HT1080 (cell line): ENCODE measurements at places on chromosomes 6 and 20.
A peak's percentile ranks its signal among the peaks of the same experiment; 100 is the strongest.

DNA sequence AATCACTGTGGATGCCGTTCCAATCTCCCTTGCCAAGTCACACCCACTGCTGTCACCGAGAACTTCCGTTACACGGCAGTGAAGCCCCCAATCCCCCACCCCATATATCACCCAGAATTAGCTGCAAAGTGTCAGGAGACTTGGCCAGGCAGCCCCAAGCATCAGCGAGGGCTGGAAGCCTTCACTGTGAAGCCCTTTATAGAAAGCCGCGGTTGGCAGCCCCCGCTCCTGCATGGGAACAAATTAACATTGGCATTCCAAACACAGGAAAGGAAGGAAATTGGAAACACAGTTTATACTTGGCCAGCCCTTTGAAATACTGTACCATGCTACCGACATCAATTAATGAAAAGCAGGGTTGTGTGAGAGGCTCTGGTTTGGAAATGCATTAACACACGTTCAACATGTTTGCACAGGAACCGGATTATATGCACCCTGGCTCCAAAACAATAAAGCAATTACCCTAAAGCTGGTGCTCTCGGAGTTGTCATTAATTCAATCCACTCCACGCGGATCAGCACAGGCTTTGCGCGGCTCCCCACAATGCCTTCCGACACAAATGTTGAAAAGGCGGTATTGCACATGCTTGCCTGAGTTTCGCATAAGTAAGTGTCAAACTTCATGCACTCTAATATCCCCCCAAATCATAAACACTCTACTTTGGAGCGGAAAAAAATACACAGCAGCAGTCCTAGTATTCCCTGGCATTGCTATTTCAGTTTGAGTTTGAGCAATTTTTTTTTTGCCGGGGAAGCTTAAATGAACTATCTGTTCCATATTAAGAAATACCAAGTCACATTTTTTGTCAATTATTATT, 7.1 kb downstream of the BMP7 start:
- DNase-seq: no peak

DNA sequence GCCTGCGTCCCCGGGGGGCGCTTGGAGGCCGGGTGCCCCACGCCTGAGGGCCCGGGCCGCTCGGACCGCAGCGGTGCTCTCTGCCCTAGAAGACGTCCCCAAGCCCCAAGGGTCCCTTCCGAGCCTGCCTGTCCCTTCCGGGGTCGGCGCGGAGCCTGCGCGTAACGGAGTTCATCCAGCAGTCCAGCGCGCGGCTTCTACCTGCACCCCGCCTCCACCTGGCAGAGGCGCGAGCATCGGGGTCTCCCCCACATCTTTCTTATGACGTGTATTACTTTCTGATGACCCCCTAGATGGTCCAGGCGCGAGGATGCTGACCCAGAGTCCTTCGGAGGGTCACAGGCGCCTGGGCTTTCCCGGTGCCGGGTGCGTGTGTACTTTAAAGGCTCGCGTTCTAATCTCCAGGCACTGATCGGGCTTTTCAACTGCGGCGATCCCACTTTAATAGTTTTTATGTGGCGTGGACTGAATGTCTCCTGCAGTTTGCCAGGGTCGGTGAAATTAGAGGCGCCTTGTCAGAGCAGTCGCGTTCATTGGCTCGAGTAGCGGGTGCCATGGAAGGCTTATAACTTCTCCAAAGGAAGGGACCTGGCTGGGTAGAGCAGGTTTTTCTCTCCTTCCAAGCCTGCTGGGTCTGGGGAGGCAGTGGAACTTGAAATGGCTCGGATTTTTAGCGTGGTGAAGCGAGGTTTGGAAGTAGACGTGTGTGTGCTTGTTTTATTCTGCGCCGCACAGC, 912 bp downstream of the EYA4 start:
- peak; percentile 40 for DNase-seq

DNA sequence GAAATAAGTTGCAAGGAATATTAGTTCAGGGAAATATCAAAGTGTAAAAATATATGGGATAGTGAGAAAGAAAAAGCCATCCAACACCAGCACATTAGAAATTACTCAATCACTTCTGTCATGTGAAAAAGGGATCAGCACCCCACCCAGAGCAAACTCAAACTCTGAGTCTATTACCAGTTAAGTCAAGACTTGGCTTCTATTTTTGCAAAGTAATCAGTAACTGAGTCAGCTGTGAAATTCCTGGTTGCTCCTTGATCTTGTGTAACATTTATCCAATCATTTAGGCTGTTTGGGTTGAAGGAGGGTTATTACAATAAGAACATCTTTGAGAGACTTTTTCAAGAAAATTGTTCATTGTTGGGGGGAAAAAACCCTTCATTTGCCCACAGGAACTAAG, 51.2 kb downstream of the SLC22A23 start:
- DNase-seq: no peak

- DNase-seq: no peak
These were observed 11.8 kb upstream of the FNDC1 start for GRCh38 chr6:159157431-159157830.

GRCh38 chr6:15378272-15378671, 132.4 kb downstream of the JARID2 start:
- DNase-seq: no peak
